ENCODE measurements at places on chromosomes 7 and 10. TPM values are rescaled to one million over a fixed set of nuclear protein-coding genes. Genes with fewer than 3 reads are reported as not detected.

CFAP69 gene
- total RNA-seq, result 0.53 TPM

GRID2IP gene
- total RNA-seq, result 0.33 TPM

JAKMIP3 gene
- 0.09 TPM for total RNA-seq

OR6B1 gene
- not detected for total RNA-seq

AKR1C4 gene
- not detected for total RNA-seq

TAS2R4 gene
- total RNA-seq, result 0.92 TPM

- H3K4me1 ChIP-seq, result no peaks in the 10 kb centered on the region
- H3K27me3 ChIP-seq, result peaks cover 8% of the 10 kb centered on the region
- no peak for DNase-seq
- H3K4me3 ChIP-seq, result no peak overlapping the region
- H3K27ac ChIP-seq, result no peak overlapping the region
- H3K36me3 ChIP-seq, result no peaks in the 10 kb centered on the region
Measured at GRCh38 chr10:100693821-100694220, 51.6 kb upstream of the PAX2 start.

GRCh38 chr7:80428161-80429054, 83.5 kb downstream of the GNAT3 start:
- no peaks in the 10 kb centered on the region for H3K4me1 ChIP-seq
- no peaks in the 10 kb centered on the region for H3K27me3 ChIP-seq
- no peak for DNase-seq
- no peak overlapping the region for H3K27ac ChIP-seq
- no peaks in the 10 kb centered on the region for H3K36me3 ChIP-seq

DNA sequence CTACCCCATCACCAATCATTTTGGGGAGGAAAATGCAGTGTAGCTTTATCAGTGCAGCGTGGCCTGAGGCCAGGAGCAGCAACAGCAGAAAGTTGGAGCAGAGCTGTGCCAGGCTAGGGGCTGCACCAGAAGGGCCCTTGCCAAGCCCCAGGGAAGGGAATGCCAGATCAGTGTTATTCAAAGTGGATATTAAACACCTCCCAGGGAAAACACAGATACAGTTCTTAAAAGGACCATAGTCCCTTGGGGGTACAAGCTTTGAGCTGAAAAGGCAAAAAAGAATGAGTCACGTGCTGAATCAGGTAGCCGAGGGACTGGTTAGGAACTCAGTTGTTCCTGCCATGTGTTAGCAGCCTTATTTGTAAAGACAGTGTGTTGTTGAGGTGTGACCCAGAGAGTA, 54.0 kb downstream of the GSDME start:
- H3K36me3 ChIP-seq, result no peaks in the 10 kb centered on the region
- no peaks in the 10 kb centered on the region for H3K27me3 ChIP-seq
- no peak overlapping the region for H3K4me3 ChIP-seq
- H3K27ac ChIP-seq, result no peak overlapping the region
- H3K4me1 ChIP-seq, result no peaks in the 10 kb centered on the region

DNA sequence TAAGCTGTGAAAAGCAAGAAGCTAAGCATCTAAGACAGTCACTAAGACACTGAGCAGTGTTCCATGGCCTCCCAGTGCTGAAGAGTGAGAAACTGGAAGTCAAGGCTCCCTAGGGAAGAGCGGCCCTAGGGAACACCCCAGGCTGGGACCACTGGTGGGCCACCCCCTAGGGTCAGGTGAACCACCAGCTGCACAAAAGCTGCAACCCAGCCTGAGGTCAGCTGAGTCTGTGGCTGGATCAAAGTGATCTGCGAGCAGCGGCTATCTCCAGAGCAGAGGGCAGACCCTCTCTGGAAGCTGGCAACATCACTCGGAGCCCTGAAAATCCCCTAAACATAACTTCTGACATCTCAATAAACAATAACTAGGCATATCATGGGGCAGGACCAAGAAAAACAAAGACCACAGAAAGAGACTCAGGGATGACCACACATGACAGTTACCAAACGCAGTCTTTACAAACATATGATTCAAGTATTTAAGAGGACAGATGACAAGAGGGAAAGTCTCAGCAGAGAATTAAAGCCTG, 125.8 kb downstream of the DLG5 start:
- no peaks in the 10 kb centered on the region for H3K27me3 ChIP-seq
- H3K4me3 ChIP-seq, result no peak overlapping the region
- DNase-seq, result no peak
- no peaks in the 10 kb centered on the region for H3K36me3 ChIP-seq
- H3K27ac ChIP-seq, result no peak overlapping the region

DNA sequence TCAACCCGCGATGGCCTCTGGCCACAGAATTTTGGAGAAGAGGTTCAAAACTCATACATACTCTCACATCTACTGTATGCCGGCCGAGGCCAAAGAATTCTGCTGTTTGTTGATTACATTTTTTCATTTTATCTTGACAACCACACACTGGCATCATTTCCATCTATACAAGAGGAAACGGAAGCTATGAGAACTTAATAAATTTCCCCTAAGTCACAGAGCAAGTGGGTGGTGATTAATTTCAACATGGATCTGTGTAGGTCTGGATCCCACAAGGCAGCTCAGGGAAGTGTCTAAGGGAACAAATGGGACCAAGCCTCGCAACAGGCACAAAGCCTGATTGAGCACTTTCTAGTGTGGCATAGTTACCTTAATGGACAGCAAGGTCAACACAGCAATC, 18.0 kb downstream of the ELMO1 start:
- DNase-seq, result no peak
- H3K36me3 ChIP-seq, result no peaks in the 10 kb centered on the region
- H3K27ac ChIP-seq, result no peak overlapping the region

DNA sequence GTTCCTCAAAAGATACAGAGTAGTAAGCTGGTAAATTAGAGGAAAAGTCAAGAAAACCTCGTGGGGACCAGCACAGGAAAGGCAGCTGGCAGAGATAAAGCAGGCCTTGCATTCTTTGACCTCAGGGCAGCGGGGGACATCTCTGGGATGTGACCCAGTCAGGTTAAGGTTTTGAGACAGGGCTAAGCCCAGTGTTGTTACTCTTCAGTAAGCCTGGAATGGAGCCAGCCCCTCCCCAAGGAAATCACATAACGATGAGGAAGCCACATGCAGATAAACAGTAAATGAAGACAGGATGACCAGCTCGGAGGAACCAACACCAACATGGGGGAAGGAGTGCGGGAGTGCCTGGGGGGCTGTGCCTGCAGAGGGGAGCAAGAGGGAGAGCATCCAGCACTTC, 99.6 kb downstream of the JAZF1 start:
- no peak overlapping the region for H3K4me3 ChIP-seq
- no peak for DNase-seq

GRCh38 chr10:89428877-89429276, 14.5 kb downstream of the IFIT5 start:
- H3K27me3 ChIP-seq, result no peaks in the 10 kb centered on the region
- H3K4me1 ChIP-seq, result no peaks in the 10 kb centered on the region
- no peaks in the 10 kb centered on the region for H3K36me3 ChIP-seq
- DNase-seq, result no peak

GRCh38 chr10:58993480-58994221, 182.8 kb upstream of the PHYHIPL start:
- H3K4me1 ChIP-seq, result no peaks in the 10 kb centered on the region
- H3K27me3 ChIP-seq, result no peaks in the 10 kb centered on the region
- no peak overlapping the region for H3K27ac ChIP-seq
- H3K4me3 ChIP-seq, result no peak overlapping the region

GRCh38 chr7:149723795-149724495, 49.4 kb downstream of the ZNF467 start:
- H3K4me1 ChIP-seq, result no peaks in the 10 kb centered on the region
- H3K36me3 ChIP-seq, result peaks cover 10% of the 10 kb centered on the region
- H3K27ac ChIP-seq, result no peak overlapping the region
- no peak for DNase-seq
- H3K4me3 ChIP-seq, result no peak overlapping the region
- no peaks in the 10 kb centered on the region for H3K27me3 ChIP-seq

DNA sequence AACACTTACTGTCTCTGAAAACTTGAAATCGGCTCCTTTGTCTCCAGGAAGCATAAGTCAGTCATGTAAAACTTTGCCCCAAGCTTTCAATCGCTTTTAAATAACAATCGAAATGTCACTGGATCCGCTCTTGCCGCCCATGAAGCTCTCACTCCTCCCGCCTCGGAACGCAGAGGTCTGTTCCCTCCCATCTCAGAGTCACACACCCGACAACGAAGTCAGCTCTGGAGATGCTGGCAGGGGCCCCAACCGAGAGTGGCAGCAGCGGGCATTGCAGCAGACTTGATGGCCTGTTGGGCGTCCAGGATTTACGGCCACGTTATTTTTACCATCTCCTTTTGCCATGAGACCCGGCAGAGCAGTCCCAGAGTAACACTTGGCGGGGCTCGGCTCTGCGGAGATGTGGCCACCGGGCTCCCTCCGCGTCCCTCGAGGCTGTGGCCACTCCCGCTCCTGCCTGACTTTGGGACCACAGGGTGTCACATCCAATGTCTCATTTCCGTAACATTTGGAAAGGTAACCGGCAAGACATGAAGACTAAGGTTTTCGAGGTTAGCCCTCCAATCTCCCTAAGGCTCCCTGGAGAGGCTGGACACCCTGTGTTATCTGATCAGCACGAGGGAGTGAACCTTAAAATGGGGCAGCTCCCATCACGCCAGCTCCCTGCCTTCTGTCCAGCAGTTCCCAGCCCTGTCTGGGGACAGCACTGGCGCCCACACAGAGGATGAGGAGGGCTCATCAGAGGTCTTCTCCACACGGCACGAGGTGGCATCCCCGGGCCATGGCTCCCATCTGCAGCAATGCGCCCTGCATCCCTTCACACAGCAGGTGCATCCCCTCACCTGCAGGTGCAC, 62.8 kb upstream of the ADGRA1 start:
- H3K4me1 ChIP-seq, result no peaks in the 10 kb centered on the region
- H3K36me3 ChIP-seq, result no peaks in the 10 kb centered on the region
- H3K27ac ChIP-seq, result no peak overlapping the region
- H3K27me3 ChIP-seq, result no peaks in the 10 kb centered on the region
- no peak for DNase-seq

DNA sequence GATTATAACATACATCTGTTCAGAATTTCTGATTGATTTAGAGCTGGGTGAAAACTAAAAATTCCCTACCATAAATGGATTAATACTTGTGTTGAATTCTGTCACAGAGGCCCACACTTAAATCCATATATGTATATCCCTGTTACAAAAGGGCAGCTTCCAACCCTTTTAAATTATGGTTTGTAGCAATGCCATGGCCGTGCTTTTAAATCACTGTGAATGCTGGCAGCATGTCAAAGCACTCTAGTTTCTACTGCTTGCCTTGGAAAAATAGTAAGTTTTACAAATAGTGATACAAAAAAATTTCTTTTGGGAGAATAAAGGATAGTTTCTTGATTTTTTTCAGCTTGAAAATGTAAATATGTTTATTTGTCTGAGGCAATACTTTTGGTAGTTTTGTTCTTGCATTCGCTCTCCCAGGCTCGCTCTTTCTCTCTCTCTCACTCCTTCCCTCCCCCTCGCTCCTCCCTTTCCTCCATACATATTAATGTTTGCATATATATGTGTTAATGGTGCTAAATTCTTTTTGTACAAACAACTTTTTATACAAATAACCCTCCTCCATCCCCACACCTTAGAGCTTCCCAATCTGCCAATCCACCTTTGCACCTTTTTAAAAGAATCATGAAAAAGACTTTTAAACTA, 29.8 kb downstream of the TES start:
- DNase-seq, result no peak
- no peaks in the 10 kb centered on the region for H3K27me3 ChIP-seq
- H3K36me3 ChIP-seq, result peaks cover 8% of the 10 kb centered on the region
- no peak overlapping the region for H3K4me3 ChIP-seq

- H3K4me3 ChIP-seq, result no peak overlapping the region
- H3K27ac ChIP-seq, result no peak overlapping the region
- DNase-seq, result no peak
- H3K36me3 ChIP-seq, result no peaks in the 10 kb centered on the region
- H3K27me3 ChIP-seq, result no peaks in the 10 kb centered on the region
- no peaks in the 10 kb centered on the region for H3K4me1 ChIP-seq
Measured at GRCh38 chr10:34732926-34733325, 82.2 kb downstream of the PARD3 start.

All from CD8-positive, alpha-beta memory T cell (primary cell).